ENCODE measurements at places on chromosomes 6 and 20.

GRCh38 chr20:17334932-17335331 is 108.1 kb downstream of the PCSK2 start:
- no peak for DNase-seq

DNA sequence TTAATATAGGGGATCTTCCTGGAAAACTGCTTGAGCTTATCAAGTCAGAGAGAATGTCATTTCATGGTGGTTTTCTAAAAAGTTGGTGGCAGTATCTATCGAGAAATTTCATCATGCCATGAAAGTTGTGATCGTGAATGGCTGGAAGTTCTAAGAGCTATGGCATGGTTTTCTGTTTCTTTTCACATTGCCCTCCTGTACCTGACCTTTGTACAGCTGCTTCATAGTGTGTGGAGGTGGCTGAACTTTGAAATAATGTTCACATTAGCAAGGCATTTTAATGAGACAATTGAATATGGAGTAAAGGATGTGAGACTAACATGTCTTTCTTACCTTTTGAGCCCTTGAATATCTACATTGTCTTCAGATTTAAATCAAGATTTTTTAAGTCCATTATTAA is 278.2 kb upstream of the ID4 start:
- no peak for DNase-seq

GRCh38 chr6:113388996-113389395 is 468.1 kb upstream of the MARCKS start:
- no peak for DNase-seq

GRCh38 chr20:13186043-13186774 is 34.9 kb upstream of the ISM1 start:
- DNase-seq: no peak

DNA sequence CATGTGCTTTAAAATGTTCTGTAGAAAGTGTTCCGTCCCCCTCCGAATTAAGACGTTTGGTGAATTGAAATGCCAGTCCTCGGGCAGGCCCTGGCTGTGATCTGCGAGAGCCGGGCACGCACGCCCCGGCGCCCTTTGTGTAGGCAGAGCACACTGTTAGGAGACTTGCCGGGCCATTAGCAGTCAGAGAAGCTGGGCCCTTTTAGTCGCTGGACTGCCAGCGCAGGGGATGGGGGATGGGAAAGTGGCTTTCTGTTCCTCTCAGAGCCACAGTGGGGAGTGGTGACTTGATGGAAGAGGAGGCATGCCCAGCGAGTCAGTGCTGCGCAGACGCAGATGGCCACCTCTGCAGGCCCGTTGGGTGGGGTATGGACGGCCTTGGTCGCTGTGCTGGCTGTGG is 2.2 kb downstream of the PPP1R3G start:
- DNase-seq: no peak

- DNase-seq: peak; percentile 8
Measured at GRCh38 chr6:154638369-154638768, 94.8 kb upstream of the SCAF8 start.

DNA sequence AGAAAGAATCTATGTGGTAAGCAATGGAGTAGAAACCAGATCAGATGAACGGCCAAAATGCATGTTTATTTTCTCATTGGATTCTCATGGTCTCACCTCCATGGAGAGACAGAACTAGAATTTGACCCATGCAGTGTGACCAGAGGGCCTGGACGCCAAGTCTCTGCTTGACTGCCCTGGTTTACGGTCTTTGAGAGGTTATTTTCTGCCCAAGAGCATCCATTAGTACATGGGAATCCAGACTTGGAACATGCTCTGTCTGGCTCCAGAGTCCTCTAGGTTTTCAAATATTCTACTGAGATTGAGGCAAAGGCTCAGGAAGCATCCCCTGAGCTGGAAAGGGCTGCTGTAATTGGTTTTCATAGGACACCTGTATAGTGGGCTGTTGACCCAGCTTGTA is 45.5 kb upstream of the UST start:
- DNase-seq: no peak

DNA sequence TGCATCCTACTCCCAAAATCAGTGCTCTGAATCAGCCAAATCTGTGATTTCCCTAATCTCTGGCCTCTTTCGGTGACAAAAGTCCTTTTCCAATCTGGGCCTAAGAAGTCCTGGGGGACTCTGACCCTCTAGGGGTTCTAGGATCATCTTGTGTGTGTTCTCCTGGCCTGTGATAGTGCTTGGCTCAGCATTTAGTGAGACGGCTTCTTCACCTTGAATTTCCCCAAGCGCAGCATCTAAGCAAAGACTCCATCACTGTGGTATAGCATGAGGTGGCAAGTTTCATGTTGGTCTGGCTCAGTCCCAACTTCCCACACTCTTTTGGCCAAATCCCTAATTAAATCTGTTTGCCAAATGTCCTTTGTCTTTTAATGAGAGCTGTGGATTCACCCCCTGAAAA is 12.1 kb upstream of the IL17A start:
- DNase-seq: no peak

DNA sequence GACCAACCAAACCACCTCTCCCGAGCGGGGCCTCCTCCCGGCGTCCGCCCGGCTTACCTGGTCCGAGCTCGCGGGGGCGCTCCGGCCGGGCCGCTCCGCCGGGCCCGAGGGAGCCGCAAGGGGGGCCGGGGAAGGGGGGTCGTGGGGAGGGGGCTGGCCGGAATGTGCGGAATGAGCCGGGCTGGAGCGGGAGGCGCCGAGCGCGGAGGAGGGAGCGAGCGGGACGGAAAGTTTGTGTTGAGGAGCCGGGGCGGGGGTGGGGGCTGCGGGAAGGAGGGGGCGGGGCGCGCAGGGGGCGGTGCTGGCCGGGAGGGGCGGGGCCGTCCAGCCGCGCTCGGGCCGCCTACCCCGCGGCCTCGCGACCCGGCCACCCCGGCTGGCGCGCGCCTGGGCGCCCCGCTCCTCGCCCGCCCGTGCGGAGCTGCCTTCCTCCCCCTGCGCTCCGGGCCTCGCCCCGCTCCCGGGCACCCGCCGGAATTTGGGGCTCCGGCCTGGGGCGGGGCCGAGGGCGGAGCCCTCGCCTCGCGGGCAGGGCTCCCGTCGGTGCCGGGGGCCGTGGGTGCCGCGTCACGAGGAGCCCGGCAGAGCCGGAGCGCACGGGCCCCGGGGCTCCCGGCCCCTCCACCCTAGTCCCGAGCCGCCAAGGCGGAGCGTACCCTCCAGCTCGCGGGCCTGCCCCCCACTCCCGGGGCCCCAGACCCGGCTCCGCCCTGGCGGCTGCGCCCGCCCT is at the start of gene TEAD3:
TEAD3 (minus strand) TSS at position 239 of the 730 bp plus-strand sequence.
- peak; percentile 66 for DNase-seq

- DNase-seq: peak; percentile 11
Measured at GRCh38 chr20:22686097-22686496, 101.7 kb upstream of the FOXA2 start.

- peak; percentile 19 for DNase-seq
Measured at GRCh38 chr6:3230900-3231246, 3.4 kb upstream of the TUBB2B start.

GRCh38 chr6:32291543-32291942 is 67.7 kb upstream of the NOTCH4 start:
- DNase-seq: no peak
